ENCODE measurements at places on chromosomes 3 and 15.

GRCh38 chr3:72345237-72345878, 502.9 kb downstream of the SHQ1 start:
- DNase-seq = no peak

GRCh38 chr15:66389098-66389858, 2.6 kb downstream of the MAP2K1 start:
- DNase-seq = peak; percentile 19

DNA sequence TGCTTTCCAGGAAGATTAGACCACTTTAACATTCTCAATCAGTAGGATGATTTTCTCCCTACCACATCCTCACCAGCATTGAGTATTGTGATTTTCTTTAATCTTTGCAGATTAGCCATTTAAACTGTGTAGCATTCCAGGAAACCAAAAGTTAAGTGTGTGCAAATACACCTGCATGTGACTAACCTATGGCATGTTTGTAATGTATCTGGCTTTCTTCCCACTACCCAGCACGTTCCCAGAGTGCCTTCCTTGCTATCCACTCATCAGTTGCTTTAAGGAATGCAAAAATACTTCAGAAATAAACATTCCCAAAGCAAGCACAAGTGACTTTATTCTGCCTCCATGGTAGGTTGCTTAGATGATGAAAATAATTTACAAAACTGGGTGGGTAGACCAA, 74.2 kb downstream of the ATG7 start:
- no peak for DNase-seq

GRCh38 chr15:73165435-73165834, 113.2 kb downstream of the NEO1 start:
- DNase-seq = no peak

DNA sequence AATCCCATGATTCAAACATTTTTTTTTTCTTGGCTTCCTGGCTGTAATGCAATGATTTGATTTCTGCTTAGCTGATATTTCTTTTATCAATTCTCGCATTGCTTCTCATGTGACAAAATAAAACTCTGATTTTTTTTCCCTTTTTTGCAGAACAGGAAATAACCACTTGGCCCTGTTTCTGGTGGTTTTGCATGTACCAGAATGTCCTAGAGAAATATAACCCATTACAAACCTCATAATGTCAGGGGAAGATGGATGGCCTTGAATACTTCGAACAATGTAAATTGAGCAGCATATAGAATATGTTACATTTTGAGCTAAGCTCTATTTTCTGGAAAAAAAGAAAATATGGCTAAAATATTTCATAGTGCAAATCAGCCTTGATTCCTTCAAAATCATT, 275.6 kb downstream of the RAP2B start:
- no peak for DNase-seq

- DNase-seq = no peak
These were observed 6.6 kb downstream of the B3GNT5 start for GRCh38 chr3:183259621-183260020.

GRCh38 chr15:62404194-62404985, 239.3 kb upstream of the C2CD4B start:
- no peak for DNase-seq

Data from CD4-positive, alpha-beta T cell (primary cell).